ENCODE measurements at places on chromosomes 7 and 10. TPM values are rescaled to one million over a fixed set of nuclear protein-coding genes. Genes with fewer than 3 reads are reported as not detected.
A peak's percentile ranks its signal among the peaks of the same experiment; 100 is the strongest.

DNA sequence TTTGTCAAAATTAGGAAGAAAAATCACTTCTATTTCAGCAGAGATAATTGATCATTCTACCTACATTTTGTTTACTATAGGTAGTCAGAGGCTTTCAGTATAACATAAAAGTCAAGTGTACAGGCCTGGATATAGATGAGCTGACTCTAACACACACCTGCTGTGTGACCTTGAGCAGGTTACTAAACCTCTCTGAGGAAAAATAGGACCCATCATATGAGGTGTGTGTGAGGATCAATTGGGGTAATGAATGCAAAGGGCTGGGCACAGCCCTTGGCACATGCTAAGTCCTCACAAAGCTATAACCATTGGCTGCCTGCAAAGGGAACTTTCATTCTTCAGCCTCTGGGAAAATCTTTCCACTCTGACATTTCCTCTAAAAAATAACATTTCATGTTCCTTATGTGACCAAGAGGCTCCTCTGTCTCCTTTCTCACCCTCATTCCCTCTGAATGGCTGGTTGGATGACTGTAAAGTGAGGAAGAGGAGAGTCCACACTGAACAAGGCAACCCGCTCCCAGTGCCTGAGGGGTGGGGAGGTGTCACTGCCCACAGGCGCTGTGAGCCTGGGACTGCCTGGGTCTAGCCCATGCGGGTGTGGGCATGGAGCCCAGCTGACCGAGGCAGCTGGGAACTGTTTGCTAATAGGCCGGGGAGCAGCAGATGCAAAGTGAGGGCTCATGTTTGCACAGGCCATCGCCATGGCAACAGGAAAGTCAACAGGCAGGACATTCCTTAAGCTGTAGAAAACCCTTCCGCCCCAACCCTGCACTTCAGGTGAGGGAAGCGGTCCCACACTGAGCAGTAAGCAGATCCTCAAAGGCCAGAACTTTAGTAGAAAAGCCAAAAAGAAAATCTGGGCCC lies 36.8 kb downstream of the MYOF start:
- peaks cover 10% of the 10 kb centered on the region for H3K4me1 ChIP-seq
- H3K4me3 ChIP-seq: no peak overlapping the region

GRCh38 chr10:133133471-133134231 lies 26.4 kb upstream of the KNDC1 start:
- H3K4me3 ChIP-seq: no peak overlapping the region
- peak; percentile 40 for DNase-seq
- no peaks in the 10 kb centered on the region for H3K36me3 ChIP-seq
- no peak overlapping the region for H3K27ac ChIP-seq

- no peak for DNase-seq
- no peak overlapping the region for H3K27ac ChIP-seq
- H3K36me3 ChIP-seq: peaks cover 4% of the 10 kb centered on the region
- H3K27me3 ChIP-seq: no peaks in the 10 kb centered on the region
- peaks cover 17% of the 10 kb centered on the region for H3K4me1 ChIP-seq
Measured at GRCh38 chr7:92782236-92782635, 54.1 kb downstream of the CDK6 start.

- no peak for DNase-seq
- H3K27me3 ChIP-seq: peaks cover 6% of the 10 kb centered on the region
- H3K4me3 ChIP-seq: no peak overlapping the region
- H3K36me3 ChIP-seq: no peaks in the 10 kb centered on the region
Measured at GRCh38 chr7:85191383-85191782, 4.5 kb upstream of the SEMA3D start.

- H3K27me3 ChIP-seq: no peaks in the 10 kb centered on the region
- peaks cover 69% of the 10 kb centered on the region for H3K36me3 ChIP-seq
- no peak overlapping the region for H3K27ac ChIP-seq
- no peak overlapping the region for H3K4me3 ChIP-seq
- H3K4me1 ChIP-seq: no peaks in the 10 kb centered on the region
Measured at GRCh38 chr7:102106625-102107024, 180.0 kb upstream of the SH2B2 start.

- no peaks in the 10 kb centered on the region for H3K36me3 ChIP-seq
- H3K4me1 ChIP-seq: no peaks in the 10 kb centered on the region
- DNase-seq: no peak
- H3K27ac ChIP-seq: no peak overlapping the region
- H3K27me3 ChIP-seq: no peaks in the 10 kb centered on the region
Measured at GRCh38 chr10:114028425-114028824, 15.2 kb upstream of the ADRB1 start.

DNA sequence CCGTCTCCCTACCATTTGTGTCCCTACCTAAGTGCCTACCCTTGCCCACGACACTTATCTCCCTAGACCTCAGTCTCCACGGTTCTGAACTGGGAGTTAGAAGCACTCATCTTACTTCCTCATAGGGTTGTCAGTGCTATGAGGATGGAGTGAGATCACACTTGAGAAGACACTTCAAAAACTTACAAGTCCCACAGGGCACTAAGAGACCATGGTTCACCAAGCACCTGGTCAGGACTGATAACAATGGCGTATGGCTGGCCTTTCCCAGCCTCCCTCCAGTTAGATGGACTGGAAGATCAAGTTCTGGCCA lies 43.2 kb downstream of the KCNMA1 start:
- H3K27ac ChIP-seq: no peak overlapping the region
- H3K4me3 ChIP-seq: no peak overlapping the region
- DNase-seq: no peak
- H3K4me1 ChIP-seq: no peaks in the 10 kb centered on the region

DNA sequence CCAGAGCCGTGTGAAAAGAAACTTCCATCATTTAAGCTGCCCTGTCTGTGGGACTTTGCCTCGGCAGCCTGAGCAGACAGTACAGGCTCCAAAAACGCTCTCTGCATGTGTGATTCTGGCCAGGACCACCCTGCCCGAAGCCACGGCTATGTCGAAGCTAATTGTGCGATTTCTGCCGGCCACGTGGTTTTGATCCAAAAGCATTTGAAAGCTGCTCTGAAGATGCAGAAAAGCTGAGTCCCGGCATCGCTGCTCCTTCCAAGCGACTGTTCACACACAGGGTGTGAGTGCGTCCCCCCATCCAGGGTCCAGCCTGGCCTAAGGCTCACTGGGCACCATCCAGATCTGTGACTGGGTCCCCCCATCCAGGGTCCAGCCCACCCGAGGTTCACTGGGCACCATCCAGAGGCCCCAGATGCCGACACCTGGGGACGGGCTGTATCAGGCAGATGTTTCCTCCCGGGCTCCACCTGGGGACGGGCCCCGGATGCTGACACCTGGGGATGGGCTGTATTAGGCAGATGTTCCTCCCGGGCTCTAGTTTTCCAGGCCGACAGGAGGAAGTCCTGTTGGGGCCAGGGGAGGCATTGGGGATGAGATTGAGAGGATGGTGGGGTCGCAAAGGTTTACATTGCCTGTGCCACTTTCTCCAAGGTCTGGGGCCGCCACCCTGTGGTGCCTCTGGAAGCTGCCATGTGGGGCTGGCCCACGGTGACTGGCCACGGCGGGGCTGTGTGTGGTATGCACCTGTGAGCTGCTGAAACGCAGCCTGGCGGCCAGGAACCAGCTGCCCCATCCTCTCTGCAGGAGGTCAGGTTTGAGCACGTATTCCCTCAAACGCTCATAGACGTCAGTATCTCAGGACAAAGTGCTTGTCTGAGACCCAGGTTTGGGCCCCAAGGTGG lies 527.4 kb downstream of the DNAJB6 start:
- H3K27me3 ChIP-seq: no peaks in the 10 kb centered on the region
- no peaks in the 10 kb centered on the region for H3K4me1 ChIP-seq
- H3K27ac ChIP-seq: no peak overlapping the region
- no peak overlapping the region for H3K4me3 ChIP-seq

DNA sequence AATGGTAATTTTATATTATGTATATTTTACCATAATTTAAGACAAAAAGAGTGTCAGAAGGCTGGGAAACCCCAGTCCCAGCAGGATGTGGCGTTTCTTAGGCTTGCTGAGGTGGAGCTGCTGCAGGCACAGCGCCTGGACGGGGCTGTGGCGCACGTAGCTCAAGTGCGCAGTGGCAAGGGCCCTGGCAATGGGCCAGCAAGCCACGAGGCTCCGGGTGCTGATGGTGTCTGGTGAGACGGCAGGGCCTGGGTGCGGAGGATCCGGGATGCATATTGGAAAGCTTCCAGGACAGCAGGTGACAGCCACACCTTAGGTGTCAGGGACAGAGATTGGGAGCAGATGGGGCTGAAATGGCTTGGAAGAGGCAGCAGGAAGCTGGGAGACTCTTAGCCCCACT lies 37.2 kb downstream of the CLEC2L start:
- H3K27me3 ChIP-seq: no peaks in the 10 kb centered on the region
- peaks cover 13% of the 10 kb centered on the region for H3K4me1 ChIP-seq
- no peak overlapping the region for H3K27ac ChIP-seq

- H3K27me3 ChIP-seq: no peaks in the 10 kb centered on the region
- H3K4me3 ChIP-seq: no peak overlapping the region
- H3K4me1 ChIP-seq: no peaks in the 10 kb centered on the region
- DNase-seq: no peak
- no peak overlapping the region for H3K27ac ChIP-seq
Measured at GRCh38 chr10:132631338-132631735, 93.8 kb downstream of the INPP5A start.

DNA sequence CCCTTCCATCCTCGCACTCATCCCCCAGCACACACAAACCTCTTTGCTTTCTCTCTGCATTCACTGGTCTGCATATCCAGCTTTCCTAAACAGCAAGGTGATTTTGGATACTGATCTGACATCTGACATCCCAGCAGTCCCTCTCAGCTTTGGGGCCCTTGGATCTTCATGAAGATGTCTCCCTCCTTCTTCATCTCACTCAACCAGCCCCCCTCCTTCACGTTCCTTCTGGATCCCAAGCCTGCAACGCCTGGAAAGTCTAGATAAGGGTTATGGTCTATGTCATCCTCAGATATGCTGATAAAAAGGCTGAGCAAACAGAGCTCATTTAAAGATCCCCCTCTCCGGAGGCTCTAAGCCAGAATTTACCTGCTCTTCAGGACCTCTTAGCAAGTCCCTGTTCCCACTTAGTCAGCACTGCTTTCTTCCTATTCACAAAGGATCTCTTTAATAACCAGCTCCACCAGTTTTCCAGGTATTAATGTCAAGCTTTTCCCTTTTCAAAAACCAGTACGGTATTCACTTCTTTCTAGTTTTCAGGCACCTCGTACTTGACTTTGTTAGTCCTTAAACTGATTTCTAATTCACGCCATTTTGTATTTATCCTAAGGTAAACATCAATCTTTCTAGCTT lies 38.9 kb downstream of the CREB3L2 start:
- no peak overlapping the region for H3K27ac ChIP-seq
- H3K4me1 ChIP-seq: peaks cover 26% of the 10 kb centered on the region
- no peak overlapping the region for H3K4me3 ChIP-seq
- no peak for DNase-seq

DNA sequence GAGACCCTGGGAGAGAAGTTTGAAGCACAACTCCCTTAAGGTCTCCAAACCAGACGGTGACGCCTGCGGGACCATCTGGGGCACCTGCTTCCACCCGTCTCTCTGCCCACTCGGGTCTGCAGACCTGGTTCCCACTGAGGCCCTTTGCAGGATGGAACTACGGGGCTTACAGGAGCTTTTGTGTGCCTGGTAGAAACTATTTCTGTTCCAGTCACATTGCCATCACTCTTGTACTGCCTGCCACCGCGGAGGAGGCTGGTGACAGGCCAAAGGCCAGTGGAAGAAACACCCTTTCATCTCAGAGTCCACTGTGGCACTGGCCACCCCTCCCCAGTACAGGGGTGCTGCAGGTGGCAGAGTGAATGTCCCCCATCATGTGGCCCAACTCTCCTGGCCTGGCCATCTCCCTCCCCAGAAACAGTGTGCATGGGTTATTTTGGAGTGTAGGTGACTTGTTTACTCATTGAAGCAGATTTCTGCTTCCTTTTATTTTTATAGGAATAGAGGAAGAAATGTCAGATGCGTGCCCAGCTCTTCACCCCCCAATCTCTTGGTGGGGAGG lies 10.8 kb downstream of the SERPINE1 start:
- no peak for DNase-seq
- H3K27me3 ChIP-seq: peaks cover 8% of the 10 kb centered on the region
- no peak overlapping the region for H3K4me3 ChIP-seq
- no peaks in the 10 kb centered on the region for H3K36me3 ChIP-seq
- no peak overlapping the region for H3K27ac ChIP-seq

FGFR2 gene
- 65.8 TPM for total RNA-seq

DNA sequence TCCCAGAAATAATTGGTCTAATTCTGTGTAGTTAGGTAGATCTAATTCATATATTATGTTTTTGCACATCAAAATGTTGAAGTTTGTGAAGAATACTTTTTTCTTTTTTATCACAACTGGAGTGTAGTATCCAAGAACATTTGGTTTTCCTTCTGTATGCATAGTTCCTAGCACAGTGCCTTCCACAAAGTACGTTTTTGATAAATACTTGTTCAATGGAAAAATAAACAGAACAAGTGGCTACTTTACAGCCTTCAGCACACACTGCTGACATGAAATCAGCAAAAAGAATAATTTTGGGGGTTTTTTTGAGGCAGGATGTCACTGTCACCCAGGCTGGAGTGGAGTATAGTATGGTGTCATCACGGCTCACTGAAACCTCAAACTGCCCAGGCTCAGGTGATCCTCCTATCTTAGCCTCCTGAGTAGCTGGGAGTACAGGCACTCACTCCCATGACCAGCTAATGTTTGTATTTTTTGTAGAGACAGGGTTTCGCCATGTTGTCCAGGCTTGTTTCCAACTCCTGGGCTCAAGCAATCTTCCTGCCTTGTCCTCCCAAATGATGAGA lies 27.9 kb downstream of the TARP start:
- no peak for DNase-seq
- no peaks in the 10 kb centered on the region for H3K36me3 ChIP-seq
- H3K27ac ChIP-seq: no peak overlapping the region
- no peak overlapping the region for H3K4me3 ChIP-seq
- H3K4me1 ChIP-seq: no peaks in the 10 kb centered on the region

DNA sequence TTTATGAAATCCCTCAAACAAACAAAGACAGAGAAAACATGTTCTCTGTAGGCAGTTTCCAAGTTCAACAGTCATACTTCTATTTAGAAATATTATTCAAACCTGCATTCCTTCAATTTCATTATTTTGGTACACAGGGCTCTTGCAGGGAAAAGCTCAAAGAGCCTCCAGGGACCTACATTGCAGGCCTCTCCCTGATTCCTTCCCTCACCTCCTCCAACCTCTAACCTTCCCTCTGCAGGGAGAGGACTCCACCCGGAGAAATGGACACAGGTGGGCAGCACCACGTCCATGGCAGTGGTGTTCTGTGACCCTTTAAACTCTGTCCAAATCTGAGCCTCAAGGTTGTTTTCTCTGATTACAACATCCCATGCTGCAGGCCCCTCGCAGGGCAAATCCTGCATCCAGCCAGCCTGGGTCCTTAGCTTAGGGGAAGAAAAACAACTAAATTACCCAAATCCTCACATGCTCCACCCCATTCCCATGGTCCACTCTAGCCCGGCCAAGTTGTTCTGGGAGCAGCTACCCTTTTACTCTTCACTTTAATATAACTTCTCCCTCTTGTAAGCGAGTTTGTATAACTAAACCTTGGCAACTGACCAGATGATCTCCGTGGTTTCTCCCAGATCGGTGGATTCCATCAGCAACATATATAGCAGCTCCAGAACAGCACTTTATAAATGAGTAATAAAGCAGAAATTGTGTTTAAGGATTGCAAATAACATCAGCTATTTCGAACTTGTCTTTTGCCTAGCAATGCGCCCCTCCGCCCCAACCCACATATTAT lies 129.8 kb downstream of the CUBN start:
- DNase-seq: peak; percentile 14
- H3K27ac ChIP-seq: no peak overlapping the region
- H3K36me3 ChIP-seq: no peaks in the 10 kb centered on the region
